ENCODE measurements at places on chromosomes 1 and 21.

DNA sequence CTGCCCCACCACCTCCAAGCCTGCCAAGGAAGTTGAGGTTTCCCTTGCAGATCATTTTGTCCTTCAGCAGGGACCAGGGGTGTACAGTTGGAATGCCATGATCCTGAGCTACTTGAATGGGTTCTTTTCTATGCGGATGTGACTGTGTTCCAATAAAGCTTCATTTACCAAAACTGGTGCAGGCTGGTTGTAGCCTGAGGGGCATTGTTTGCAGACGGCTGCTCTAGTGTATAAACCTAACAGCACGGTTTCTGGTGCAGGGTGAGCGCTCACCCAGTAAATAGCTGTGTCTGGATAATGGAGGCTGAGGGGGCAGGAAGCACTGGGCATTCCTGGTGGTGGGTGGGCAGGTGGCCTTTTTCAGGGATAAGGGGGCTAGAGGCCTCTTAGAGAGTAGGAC, 72.7 kb upstream of the ACTL8 start:
- DNase-seq, result no peak

DNA sequence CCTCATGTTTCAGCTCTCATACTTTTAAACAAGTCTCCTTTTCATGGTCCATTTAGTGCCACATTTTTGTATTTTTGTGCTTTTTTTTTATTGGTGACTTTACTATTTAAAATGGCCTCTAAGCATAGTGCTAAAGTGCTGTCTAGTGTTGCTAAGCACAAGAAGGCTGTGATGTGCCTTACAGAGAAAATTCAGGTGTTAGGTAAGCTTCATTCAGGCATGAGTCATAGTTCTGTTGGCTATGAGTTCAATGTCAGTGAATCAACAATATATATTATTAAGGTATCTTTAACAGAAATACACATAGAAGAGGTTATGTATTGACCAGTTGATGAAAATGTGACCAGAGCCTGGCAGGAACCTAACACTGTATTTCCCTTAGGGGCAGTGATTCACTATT, 12.8 kb upstream of the FUBP1 start:
- DNase-seq, result no peak

- DNase-seq, result no peak
Measured at GRCh38 chr1:52769346-52770033, 43.2 kb downstream of the ZYG11B start.

DNA sequence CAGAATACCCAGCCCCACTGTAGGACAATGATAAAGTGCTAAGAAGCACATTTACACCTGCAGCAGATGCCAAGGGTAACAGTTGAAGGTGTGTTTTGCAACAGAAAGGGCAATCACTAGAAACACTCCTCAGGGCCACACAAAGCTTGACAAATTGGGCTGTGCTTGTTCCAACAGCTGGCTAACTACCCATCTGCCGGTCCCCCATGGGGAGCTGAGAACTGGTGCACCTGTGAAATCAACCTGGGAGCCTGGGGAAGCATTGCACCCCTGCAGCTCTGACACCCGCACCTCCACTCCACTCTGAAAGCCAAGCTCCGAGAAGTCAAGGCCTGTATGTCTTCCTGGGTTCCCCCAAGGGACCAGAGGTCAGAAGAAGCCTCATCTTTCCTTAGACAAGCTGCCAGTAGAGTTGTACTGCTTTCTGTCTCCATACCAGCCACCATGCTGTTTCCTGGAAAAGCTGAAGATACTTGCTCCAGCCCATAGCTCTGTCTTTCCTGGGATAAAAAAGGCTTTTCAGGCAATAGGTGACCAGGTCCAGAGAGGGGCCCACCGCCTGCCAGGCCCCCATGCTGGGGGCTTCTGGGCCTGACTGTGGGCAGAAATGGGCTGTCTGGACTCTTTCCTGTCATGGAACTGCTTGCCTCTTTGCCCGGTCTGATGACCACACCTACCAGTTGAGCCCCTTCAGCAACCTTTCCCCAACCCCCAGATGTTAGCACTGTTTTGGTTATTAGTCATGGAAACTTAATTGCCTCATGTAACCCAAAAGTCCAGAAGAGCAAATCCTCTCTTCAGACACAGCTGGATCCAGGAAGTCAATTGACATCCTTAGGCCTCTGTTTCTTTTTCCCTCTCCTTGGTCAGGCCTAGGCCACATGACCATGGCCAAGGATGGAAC, 93.6 kb downstream of the KIF14 start:
- DNase-seq, result no peak

DNA sequence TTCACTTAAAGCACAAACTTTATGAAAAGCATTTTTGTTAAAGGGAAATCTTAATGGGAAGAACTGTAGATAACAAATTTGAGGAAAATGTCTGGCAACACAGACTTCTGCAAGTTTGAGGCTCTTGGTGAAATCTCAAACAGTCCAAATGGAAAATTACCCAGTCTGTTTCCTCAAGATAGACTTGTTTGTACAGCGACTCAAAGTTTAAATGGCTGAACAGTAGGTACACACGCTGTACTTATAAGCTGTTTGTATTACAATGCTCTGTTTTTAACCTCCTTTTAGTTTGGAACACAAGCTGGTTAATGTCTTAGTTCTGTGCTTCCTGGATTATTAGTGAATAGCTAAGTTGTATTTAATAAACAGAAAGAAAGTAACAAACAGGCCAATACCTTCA, 217.1 kb downstream of the NFIA start:
- DNase-seq, result no peak

Data from T-helper 1 cell (primary cell).